ENCODE measurements at places on chromosomes 5 and 9.

GRCh38 chr9:37239224-37239859, 119.0 kb downstream of the ZCCHC7 start:
- DNase-seq: no peak

DNA sequence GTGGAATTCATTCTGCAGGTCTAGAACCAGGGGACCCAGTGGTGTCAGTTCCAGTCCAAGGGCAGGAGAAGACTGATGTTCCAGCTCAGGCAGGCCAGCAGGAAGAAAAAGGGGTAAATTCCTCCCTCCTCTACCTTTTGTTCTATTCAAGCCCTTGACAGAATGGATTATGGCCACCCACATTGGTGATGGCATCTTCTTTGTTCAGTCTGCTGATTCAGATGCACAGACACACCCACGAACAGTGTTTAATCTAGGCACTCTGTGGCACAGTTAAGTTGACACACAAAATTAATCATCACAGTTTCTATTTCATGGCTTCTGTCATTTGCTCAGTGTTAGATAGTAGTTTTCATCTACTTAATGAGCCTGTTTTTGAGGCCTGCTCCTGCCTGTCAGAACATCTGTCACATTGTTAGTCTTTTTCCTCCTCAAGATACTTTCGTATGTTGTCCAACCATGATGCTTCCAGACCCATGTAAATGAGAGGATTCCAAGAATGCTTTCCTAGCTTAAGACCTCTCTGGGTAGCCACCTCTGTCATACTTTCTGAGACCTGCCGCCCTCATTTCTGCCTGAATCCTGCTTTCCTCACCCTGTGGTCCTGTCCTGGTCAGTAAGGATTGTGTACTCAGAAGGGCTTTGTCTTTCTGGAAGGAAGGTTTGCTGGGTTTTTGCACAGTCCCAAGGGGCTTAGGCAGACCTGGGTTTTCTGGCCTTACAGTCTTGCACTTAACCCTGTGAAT, 72.5 kb downstream of the SPIN1 start:
- peak; percentile 54 for DNase-seq

- peak; percentile 74 for DNase-seq
These were observed 207.0 kb downstream of the AOPEP start for GRCh38 chr9:94933511-94933828.

- DNase-seq: no peak
These were observed 27.7 kb downstream of the SKP1 start for GRCh38 chr5:134148986-134149539.

DNA sequence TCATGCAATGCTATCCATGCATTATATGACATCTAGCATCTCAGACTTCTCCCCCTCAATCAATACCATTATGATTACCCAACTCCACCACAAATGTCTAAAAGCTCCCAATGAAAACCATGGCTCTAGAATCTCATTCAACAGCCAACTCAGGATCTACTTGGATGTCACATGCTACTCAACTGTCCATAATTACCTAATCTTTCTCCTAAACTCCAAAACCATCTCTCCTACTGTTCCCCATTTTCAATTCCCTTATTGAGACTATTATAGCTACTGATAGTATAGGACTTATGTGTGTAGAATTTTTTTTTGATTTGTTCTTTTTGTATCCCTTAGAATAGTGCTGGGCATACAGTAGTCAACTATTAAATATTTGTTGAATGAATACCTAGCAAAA, 8.2 kb upstream of the STRBP start:
- no peak for DNase-seq

DNA sequence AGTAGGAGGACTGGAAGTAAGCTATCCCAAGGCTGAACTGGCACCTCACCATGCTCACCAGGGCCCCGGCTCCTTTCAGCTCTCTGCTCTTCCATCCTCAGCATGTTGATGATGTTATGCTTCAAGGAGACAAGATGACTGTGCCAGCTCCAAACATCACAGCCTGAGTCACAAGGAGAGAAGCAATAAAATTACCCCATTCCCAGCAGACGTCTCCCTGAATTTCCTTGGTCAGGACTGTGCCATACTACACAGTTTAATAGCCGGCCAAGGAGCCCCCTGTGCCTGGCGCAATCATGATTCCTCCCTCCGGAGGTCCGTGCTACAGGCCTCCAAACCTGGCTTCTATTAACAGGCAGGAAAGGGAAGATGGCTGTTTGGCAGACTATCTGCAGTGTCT, 51.2 kb upstream of the ROR2 start:
- DNase-seq: no peak

DNA sequence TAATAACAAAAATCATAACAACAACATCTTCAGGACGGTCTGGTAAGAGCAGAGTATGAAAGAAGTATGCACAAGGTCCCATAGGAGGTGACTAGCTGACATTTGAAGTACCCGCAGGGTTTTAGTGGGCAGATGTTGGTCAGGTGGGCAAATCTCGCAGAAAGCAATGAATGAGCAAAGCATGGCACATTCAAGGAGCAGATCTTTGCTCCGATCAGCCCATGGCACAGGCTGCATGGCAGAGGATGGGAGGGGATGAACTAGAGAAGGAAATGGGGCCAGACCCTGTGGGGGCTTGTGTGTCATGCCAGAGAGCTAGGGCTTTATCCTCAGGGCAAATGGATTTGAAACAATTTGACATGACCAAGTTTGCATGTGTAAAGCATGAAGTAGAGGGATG, 90.0 kb downstream of the SEMA6A start:
- DNase-seq: no peak

- DNase-seq: no peak
These were observed 57.3 kb upstream of the DAB2 start for GRCh38 chr5:39482098-39482497.
